GM23248 (cell line): ENCODE measurements at places on chromosomes 16 and 17. TPM values are rescaled to one million over a fixed set of nuclear protein-coding genes. Genes with fewer than 3 reads are reported as not detected.

The KCNH4 gene
- not detected in 2 replicates for polyA plus RNA-seq

The CHRNE gene
- 0.63 and 0.84 TPM in 2 replicates for polyA plus RNA-seq

The MED31 gene
- 64.9 and 70.0 TPM in 2 replicates for polyA plus RNA-seq

- H3K4me3 ChIP-seq, result peak overlapping the region; percentile 89
- no peaks in the 10 kb centered on the region for H3K36me3 ChIP-seq
- peak overlapping the region; percentile 99 for H3K27ac ChIP-seq
- peaks cover 39% of the 10 kb centered on the region for H3K4me1 ChIP-seq
These were observed 662 bp upstream of the TUBB3 start for GRCh38 chr16:89922477-89922883.

DNA sequence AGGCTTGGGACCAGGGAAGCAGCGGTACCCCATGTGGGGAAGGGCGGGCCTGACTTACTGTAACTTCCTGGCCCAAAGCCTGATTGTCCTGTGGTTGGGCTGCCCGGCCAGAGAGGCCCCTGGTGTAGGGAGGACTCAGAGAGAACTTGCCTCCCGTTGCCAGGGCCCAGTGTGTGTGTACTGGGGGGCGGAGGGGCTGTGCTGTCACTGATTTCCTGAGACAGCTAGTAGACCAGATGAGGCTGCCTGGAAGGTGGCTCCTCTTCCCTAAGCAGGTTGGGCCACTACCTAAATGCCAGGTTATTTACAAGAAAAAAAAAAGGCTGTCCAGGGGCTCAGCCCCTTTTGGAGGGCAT, 16.7 kb downstream of the SOCS3 start:
- no peaks in the 10 kb centered on the region for H3K27me3 ChIP-seq
- peaks cover 16% of the 10 kb centered on the region for H3K4me1 ChIP-seq
- peak overlapping the region; percentile 99 for H3K27ac ChIP-seq
- H3K4me3 ChIP-seq, result peak overlapping the region; percentile 64

DNA sequence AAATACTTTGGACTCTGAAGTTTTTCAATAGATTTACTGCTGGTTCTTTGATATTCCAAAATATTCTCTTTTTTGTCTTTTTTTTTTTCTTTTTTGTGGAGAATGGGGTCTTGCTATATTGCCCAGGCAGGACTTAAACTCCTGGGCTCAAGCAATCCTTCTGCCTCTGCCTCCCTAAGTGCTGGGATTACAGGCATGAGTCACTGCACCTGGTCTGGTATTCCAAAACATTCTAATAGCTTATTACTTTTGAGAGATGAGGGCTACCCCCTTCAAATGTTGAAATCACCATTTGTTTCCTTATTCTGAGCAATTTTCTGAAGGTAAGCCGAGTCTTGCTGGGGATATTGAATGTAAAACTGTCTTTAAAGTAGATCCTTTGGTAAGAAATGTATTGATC, 55.0 kb upstream of the TEX2 start:
- H3K27me3 ChIP-seq, result no peaks in the 10 kb centered on the region
- H3K4me3 ChIP-seq, result no peak overlapping the region
- H3K4me1 ChIP-seq, result peaks cover 6% of the 10 kb centered on the region; the same call in 1 of the 2 replicates
- H3K36me3 ChIP-seq, result no peaks in the 10 kb centered on the region
- H3K27ac ChIP-seq, result no peak overlapping the region

The KIF18B gene
- 4.5 and 4.6 TPM in 2 replicates for polyA plus RNA-seq

DNA sequence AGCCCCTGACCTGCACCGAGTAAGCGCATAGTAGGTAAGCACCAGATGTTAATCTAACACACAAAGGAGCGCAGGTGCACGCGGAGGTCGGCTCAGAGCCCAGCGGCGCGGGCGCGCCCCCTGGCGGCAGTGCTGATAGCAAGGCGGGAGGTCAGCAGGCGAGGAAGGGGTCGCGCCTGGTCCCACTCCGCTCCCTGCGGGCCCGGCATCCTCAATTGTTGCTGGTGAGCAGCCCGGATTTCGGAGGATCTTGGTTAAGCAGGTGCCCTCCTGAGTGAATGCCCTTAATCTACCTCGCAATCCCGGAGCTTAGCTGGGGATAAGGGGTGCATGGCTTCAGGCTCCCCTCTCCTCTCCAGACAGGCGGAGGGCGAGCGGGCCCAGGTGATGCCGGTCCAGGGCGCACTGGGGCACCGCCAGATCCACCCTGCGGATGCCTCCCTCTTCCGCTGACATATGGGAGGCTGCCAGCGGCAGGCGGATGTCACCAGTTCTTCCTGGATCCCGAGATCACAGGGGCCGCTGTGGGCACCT, 4.0 kb upstream of the WNT3 start:
- H3K36me3 ChIP-seq, result no peaks in the 10 kb centered on the region
- no peak overlapping the region for H3K4me3 ChIP-seq
- H3K27me3 ChIP-seq, result peaks cover 50% of the 10 kb centered on the region
- DNase-seq, result no peak
- no peak overlapping the region for H3K27ac ChIP-seq

DNA sequence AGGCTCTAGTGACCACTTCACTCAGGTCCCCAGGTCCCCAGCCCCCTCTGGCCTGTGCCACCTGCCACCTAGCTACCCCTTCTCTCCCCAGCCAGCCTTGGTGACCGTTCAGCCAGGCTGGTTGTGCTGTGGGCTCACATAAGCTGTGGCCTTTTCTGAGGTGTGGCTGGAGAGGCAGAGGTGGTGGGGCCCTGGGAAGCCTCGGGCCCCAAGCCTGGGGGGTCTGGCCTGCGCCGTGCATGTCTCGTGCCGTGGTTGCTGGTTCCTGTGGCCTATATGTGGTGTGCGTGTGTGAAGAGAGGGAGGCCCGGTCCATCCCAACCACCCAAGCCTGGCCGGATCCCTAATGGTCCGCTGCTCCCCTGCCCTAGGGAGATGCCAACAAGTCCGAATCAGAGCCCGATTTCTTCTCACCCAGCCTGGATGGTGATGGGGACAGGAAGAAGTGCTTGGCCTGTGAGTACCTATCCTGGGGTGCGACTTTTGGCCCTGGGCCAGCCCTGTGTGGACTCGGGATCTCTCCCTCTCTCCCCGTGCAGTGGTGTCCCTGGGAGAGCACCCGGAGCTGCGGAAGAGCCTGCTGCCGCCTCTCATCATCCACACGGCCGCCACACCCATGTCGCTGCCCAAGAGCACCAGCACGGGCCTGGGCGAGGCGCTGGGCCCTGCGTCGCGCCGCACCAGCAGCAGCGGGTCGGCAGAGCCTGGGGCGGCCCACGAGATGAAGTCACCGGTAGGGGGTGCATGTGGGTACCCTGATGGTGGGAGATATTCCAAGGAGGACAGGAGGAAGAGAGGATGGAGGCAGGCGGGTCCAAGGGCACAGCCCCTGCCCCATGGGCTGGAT, 35.9 kb downstream of the CACNA1G start:
- H3K27me3 ChIP-seq, result no peaks in the 10 kb centered on the region
- H3K4me3 ChIP-seq, result no peak overlapping the region
- no peaks in the 10 kb centered on the region for H3K36me3 ChIP-seq
- DNase-seq, result no peak

DNA sequence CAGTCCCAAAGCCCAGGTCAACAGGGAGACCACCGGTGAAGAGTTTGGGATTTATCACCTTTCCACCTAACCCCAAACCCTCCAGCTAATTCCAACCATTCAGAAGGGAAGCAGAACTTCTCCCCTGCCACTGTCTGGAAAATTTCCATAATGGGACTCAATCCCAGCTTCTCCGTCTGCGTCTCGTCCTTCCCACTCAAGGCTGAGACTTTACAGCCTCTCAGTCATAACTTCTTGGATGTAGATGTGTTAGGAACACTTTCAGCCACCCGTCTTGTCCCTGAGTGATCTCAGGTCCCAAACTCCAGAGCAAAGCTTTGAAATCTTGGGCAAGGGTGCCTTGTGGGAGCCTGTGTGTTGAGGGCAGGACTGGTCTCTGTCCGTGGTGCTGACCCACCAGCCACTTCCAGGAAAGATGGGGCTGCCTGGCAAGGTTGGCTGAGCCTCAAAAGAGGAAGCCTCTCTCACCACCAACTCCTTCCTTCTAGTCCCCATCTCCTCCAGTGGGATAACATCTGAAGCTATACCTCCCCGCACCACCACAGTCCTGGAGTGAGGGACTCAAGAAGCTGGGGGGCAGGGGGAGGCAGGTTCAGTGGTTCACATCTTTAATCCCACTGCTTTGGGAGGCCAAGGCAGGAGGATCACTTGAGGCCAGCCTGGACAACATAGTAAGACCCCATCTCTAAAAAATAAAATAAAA, 9.3 kb downstream of the GAS2L2 start:
- H3K27ac ChIP-seq, result no peak overlapping the region
- DNase-seq, result peak; percentile 58
- no peaks in the 10 kb centered on the region for H3K36me3 ChIP-seq
- no peaks in the 10 kb centered on the region for H3K4me1 ChIP-seq
- H3K4me3 ChIP-seq, result no peak overlapping the region
- peaks cover 29% of the 10 kb centered on the region for H3K27me3 ChIP-seq

- peaks cover 12% of the 10 kb centered on the region for H3K36me3 ChIP-seq
- no peak for DNase-seq
- H3K27ac ChIP-seq, result no peak overlapping the region
- H3K4me3 ChIP-seq, result peak overlapping the region; percentile 95
These were observed 301 bp upstream of the METTL22 start for GRCh38 chr16:8621222-8621571.

DNA sequence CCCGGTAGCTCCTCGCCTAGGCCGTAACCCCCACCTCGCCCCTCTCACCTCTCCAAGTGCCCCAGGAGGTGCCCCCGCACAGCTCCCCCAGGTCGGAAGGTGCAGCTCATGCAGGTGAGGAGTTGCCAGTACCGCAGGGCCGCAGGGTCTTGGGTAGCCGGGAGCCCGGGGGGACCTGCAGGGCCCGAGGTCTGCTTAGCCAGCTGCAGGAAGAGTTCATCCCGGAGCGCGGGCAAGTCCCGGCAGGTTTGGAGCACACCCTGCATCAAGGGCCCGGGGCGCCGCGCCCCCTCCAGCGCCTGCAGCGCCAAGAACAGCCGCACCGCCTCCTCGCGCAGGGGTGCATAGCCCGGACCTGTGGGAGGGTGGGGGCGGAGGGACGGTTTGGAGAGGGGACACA, 4.8 kb downstream of the PLEKHH3 start:
- H3K4me3 ChIP-seq, result no peak overlapping the region
- peaks cover under 1% of the 10 kb centered on the region; the same call in 1 of the 2 replicates for H3K36me3 ChIP-seq
- no peaks in the 10 kb centered on the region for H3K27me3 ChIP-seq

DNA sequence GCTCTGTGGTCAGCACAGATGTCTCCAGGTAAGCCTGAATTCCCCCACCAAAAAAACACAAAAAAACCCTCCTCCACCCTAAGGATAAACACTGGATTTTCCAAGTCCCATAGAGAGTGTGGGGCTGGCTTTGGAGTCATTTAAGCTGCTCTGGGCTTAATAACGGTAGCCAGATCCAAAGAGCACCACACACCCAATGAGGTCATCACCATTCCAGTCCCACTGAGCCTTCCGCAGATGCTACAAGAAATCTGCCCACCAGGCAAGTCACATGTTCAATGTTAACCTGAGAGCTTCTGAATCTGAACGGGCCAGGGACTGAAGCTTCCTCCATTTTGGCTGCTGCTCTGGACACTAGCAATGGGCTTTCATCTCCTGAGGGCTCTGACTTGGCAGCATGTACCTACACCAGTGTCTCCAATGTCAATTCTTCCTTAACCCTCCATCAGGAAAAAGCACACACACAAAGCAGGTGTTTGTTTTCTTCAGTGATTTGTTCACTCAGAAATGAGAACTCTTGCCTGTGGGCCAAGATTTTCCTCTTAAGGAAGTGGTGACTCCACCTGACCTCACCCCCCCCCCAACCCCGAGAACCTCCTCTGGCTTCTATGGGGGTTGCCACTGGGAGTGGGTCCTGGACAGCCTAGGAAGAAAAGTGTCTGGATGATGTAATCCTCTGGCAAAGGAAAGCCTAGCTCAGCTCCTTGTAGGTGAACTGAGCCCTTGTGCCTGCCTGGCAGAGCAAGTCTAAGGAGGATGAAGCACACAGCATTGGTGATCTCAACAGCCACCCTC, 220.1 kb downstream of the FOXL1 start:
- H3K27me3 ChIP-seq, result peaks cover 90% of the 10 kb centered on the region
- no peak overlapping the region for H3K4me3 ChIP-seq
- no peaks in the 10 kb centered on the region for H3K4me1 ChIP-seq
- H3K36me3 ChIP-seq, result no peaks in the 10 kb centered on the region

DNA sequence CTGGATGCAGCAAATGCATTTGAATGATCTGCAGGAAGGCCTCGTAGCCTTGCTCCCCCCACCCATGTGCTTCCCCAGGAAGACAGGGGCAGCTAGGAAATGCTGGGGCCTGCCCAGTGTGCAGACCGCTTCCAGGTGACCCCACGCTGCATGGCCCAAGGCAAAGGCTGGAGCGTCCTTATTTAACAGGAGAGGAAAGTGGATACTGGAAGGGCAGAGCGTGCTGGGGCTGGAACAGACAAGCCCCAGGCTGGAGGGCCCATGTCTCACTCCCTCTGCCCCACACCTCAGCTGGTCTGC, 26.1 kb upstream of the NPTX1 start:
- DNase-seq, result no peak
- H3K27ac ChIP-seq, result no peak overlapping the region
- H3K4me1 ChIP-seq, result peaks cover 30% of the 10 kb centered on the region
- H3K4me3 ChIP-seq, result no peak overlapping the region
- H3K36me3 ChIP-seq, result no peaks in the 10 kb centered on the region

The TP53TG3C gene
- polyA plus RNA-seq, result not detected in 2 replicates

- no peaks in the 10 kb centered on the region for H3K36me3 ChIP-seq
- H3K27me3 ChIP-seq, result no peaks in the 10 kb centered on the region; the same call in 1 of the 2 replicates
- no peak overlapping the region for H3K4me3 ChIP-seq
- no peak overlapping the region for H3K27ac ChIP-seq
- peak; percentile 24 for DNase-seq
These were observed 9.8 kb upstream of the RABEP1 start for GRCh38 chr17:5272322-5272721.

DNA sequence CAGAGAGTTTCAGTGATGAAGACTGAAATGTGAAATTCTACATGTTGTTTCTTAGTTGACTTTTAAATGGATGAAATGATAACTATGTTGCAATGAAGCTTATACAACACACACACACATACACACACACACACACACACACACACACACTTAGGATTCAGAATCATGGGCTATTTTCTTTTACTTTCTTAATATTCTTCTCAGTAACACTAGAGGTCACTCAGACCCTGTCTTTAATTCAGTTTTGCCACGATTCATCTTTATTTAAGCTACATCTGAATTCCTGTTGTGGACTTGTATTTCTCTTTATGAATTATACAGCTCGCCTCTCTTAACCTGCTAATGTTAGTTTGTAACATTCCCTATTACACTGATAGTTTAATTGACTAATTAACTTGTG, 109.6 kb upstream of the GOT2 start:
- H3K27me3 ChIP-seq, result no peaks in the 10 kb centered on the region
- peak; percentile 21 for DNase-seq
- no peak overlapping the region for H3K27ac ChIP-seq
- no peaks in the 10 kb centered on the region for H3K4me1 ChIP-seq
- no peak overlapping the region for H3K4me3 ChIP-seq
